ENCODE measurements at places on chromosomes 2 and 18.

GRCh38 chr2:218006741-218007140 lies 3.9 kb upstream of the TNS1 start:
- no peak for DNase-seq

GRCh38 chr2:64457524-64457923 lies 3.6 kb downstream of the LGALSL start:
- DNase-seq = no peak

- DNase-seq = no peak
These were observed 24.0 kb downstream of the LYPD6B start for GRCh38 chr2:149062531-149062930.

- no peak for DNase-seq
These were observed 7.2 kb upstream of the RTN4 start for GRCh38 chr2:55057474-55057873.

- DNase-seq = peak; percentile 5
These were observed 42.1 kb upstream of the TRIM43B start for GRCh38 chr2:95526360-95527341.

DNA sequence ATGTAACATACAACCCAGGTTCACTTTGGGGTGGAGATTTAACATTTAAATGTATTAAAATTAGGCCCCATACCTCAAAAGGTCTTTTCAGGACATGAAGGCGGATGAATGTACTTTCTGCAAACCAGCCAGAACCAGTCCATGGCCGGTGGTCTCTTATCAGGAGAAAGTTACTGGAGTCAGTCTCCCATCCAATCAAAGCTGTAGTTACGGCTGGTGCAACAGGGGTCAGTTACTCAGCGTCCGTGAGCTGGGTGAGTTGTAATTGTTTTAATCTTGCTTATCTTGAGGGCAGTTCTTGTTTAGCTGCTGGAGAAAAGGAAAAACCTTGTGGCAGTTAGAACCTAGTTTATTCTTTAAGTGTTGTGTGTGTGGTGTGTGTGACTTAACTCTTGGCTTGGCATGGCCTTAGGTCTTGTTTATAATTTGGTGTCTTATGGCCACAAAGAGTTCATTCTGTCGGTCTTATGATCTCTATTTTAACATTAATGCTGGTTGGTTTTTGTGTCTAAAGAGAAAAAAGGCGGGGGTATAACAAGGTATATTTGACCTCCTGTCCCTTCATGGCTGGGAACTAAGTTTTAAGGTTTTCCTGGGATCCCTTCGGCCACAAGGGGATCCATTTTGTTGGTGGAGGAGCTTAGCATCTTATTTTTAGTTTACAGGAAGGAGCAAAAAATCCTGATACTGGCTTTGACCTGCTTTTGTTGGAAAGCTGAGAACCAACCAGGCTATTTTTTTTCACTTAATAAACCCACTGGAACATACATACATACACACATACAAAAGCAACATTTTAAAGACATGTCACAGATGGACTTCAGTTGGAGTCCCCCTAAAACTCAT lies 143.5 kb upstream of the NCK2 start:
- no peak for DNase-seq
